ENCODE measurements at places on chromosomes 5 and 9.

GRCh38 chr5:84961193-84961592, 576.5 kb upstream of the EDIL3 start:
- no peak for DNase-seq

- DNase-seq = no peak
Measured at GRCh38 chr9:131037335-131038255, 28.6 kb downstream of the LAMC3 start.

DNA sequence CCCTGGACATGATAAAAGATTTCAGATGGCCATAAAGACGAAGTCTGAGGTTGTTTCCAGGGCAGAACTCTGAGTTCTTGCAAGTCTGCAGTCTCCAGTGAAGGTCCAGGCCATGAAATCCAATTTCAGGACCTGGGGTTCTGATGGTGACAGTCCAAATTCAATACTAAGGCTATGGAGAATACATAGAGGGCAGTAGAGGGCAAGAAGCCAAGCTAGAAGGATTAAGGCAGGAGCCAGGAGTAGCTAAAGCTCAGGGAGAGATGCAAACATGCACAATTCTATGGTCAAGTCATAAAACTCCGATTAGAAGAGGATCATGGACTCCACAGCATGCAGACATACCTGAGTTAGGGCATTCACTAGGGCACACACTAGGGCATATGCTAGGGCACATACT, 11.4 kb downstream of the SLIT3 start:
- no peak for DNase-seq

DNA sequence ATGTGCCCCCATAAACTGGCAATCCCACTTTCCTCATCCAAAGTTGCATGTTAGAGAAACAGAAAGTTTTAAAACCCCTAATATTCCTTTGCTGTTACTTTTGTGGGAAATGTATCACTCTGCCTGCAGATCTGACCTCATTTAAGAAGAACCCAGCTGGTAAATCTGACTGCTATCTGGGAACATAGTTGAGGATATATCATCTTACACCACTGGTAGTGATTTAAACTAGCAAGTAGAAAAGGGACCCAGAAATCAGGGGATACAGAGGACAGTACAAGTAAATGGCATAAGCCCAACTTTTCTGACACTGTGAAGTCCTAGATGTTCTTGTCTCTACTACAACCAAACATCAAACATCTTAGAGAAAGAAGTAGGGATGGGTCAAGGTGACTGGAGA, 1060.5 kb upstream of the DMAC1 start:
- DNase-seq = no peak

GRCh38 chr5:29894668-29895067, 1298.8 kb upstream of the CDH6 start:
- no peak for DNase-seq
